ENCODE measurements at places on chromosomes 4 and X. TPM values are rescaled to one million over a fixed set of nuclear protein-coding genes. Genes with fewer than 3 reads are reported as not detected.

GRCh38 chrX:135890087-135890585, 3.1 kb downstream of the CT45A10 start:
- DNase-seq: no peak

DNA sequence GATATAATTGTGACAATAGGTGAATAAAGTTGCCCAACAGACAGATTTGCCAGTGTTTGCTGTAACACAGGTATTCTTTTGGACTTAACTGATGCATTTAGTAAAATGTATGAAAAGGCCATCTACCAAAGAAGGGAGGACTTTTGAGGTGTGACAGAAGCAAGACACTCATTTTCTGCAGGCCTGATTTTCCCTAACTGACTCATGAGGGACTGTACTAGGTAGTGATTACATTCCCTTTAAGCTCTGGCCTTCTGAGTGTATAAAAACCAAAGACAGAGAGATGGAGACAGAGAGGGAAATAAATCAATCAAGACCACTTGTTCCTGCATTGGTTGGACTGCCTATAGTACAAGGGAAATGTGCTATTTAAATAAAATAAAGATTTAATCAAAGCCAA, 150.8 kb upstream of the GALNT7 start:
- DNase-seq: no peak

- no peak for DNase-seq
Measured at GRCh38 chrX:68978255-68978654, 149.4 kb downstream of the EFNB1 start.

GRCh38 chr4:87209696-87210095, 10.7 kb downstream of the KLHL8 start:
- no peak for DNase-seq

GRCh38 chrX:109943740-109944092, 59.2 kb upstream of the TMEM164 start:
- no peak for DNase-seq

- no peak for DNase-seq
Measured at GRCh38 chr4:65983061-65983460, 312.8 kb upstream of the EPHA5 start.

GRCh38 chr4:87932718-87933141, 42.8 kb upstream of the SPP1 start:
- no peak for DNase-seq

DNA sequence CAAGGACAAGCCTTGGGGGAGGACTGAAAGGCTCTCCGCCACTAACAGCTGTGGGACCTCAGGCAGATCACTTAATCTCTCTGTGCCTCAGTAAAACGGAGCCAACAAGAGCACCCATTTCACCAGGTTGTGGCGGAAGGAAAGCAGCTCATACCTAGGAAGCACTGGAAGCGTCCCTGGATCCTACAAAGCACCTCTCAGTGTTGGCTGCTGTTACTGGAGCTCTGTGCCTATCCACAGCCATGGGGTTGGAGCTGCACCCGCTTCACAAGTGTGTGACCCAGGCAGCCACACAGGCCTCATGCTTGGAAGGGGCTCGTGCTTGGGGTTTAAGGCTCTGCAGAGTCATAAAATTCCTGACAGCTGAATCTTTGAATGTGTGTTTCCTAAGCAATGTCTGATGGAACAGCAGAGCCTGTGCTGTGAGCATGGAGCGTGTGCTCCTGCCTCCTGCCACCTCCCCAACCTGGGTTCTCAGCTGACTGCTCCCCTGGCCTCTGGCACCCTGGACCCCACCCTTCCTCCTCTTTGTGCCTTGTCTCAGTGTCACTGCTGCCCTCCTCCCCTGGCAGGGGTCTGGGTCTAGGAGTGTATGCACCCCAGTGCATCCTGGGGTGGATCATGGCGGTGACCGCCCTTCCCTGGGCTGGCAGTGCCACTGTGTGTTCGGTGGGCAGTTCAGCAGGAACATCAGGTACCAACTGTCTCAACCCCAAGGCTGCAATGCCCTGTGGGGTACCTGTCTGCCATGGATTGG, 14.4 kb upstream of the MAN2B2 start:
- DNase-seq: no peak

GRCh38 chr4:20265726-20266125, 14.0 kb downstream of the SLIT2 start:
- no peak for DNase-seq

DNA sequence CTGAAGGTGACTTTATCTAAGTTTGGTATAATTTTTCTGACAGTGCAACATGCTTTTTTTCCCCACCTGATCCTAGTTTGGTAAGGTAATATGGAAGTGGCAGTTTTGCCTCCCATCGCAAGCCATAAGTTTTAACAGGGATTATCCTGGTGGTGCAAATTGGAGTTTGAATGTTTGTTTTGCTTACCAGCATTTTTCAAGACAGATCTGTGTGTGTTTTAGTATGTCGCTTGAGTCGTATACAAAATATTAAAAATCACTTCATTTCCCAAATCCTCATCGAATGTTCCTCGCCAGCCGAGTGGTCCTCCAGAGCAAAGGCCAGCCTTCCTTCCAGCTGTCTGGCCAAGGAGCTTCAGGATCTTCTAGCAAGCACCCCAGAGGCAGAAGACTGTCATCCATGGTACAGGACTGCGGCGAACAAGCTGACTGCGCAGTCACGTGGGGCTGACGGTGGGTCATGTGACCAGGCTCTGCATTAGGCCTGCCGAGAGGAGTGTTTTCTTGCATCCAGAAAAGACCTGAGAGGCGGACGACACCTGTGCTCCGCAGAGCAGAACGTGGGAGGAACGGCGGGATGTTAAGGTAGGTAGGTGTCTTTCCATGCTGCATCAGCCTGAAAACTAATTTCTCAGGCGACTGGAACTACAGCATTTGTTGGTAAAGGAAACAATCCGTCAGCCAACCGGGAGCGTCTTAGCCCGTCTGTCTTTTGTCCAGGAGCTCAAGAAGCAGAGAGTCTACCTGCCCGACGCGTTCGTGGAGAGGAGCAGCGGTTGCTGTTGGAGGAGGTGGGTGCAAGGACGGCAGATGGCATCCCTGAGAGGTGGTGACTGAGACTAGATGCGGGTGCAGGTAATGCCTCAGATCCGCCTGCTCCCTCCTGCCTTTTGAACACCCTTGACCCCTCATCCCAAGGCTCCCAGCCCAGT, at the start of gene GPRASP3:
TSS of gene GPRASP3 (plus strand) at position 507 of the 932 bp plus-strand sequence. CDS start 28,253 bp downstream, outside the sequence.
- peak; percentile 55 for DNase-seq

- DNase-seq: no peak
Measured at GRCh38 chrX:137566746-137567679, 1.1 kb downstream of the ZIC3 start.

GRCh38 chr4:104424989-104425388, 69.7 kb downstream of the CXXC4 start:
- no peak for DNase-seq

- DNase-seq: no peak
Measured at GRCh38 chr4:13484749-13485221, 645 bp upstream of the RAB28 start.

GRCh38 chr4:176979416-176979815, 186.7 kb upstream of the VEGFC start:
- no peak for DNase-seq

GRCh38 chr4:86452924-86453531, 93.2 kb upstream of the MAPK10 start:
- DNase-seq: peak; percentile 68

- no peak for DNase-seq
Measured at GRCh38 chr4:41212616-41213203, 1.6 kb downstream of the APBB2 start.

GRCh38 chr4:60404027-60404426, 796.1 kb upstream of the ADGRL3 start:
- DNase-seq: no peak

- no peak for DNase-seq
Measured at GRCh38 chr4:158341896-158342295, 131.6 kb downstream of the TMEM144 start.

GRCh38 chr4:16278178-16278577, 51.9 kb upstream of the TAPT1 start:
- DNase-seq: no peak

DNA sequence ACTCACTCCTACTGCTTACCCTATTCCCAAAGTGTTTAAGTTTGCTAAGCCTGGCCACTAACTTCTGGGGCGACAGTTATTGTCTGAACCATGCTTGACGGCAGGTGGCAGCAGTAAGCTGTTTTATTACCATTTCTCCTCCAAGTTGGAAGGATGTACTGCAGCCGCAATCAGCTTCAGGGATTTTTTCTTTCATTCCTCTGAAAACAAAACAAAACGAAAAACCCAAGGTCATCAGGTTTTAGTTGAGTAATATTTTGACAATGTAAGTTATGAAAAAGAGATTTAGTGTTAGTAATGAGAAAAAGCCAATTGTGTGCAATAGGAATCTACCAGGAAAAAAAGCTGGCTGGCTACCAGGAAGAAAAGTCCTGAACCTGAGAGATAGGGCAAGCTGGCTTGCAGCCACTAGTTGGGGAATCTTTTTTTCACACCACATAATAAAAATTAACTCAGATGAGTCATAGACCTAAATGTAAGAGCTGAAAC, 13.2 kb upstream of the RAB9B start:
- no peak for DNase-seq

GRCh38 chr4:3867403-3868100, 101.4 kb downstream of the ADRA2C start:
- DNase-seq: no peak

DNA sequence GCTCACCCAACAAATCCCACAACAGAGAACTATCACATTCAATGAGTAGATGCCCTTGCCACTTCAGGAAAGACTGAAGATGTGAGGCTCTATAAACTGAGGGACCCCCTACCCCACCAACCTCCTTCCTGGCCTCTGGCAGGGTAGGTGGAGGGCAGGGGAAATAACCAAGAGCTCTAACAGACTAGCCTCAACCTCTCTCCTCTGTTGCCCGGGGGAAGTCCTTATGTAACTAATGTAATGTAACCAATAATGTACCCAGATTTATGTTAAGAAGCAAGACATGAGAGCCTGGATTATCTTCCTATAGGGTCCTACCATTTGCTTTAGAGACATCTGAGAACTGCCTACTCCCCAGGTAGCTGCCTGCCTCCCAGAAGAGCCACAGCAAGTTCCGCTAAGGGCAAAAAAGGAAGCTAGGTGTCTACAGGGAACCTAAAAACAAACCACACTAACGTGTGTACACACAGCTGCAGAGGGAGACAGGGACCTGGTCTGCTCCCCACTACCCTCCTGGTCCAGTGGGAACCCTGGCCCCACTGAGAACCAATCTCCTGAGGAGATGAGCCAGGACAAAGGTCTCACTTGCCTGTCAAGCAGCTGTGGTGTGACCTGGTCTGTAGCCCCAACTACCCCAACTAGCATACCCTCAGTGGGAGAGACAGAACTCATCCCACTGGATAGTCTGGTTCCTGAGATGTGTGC, 17.7 kb downstream of the OTUD5 start:
- DNase-seq: no peak

Gene KCND1
- 3.6 TPM for polyA plus RNA-seq

Gene VGLL1
- 10.2 TPM for polyA plus RNA-seq

Gene PARM1
- polyA plus RNA-seq: 42.5 TPM

Gene OGT
- polyA plus RNA-seq: 213 TPM

Gene RGS12
- polyA plus RNA-seq: 46.0 TPM

Gene FAM53A
- polyA plus RNA-seq: 1.6 TPM

Gene COMMD8
- polyA plus RNA-seq: 40.3 TPM

Gene DTHD1
- not detected for polyA plus RNA-seq

Gene HTATSF1
- 140 TPM for polyA plus RNA-seq

Gene MAGEC3
- polyA plus RNA-seq: 0.62 TPM

Gene PRKG2
- 1.8 TPM for polyA plus RNA-seq

Gene FRG1
- polyA plus RNA-seq: 67.8 TPM
